Activated CD4-positive, alpha-beta memory T cell treated with anti-CD3 and anti-CD28 coated beads, Interleukin-2, amount 10 ng/mL, durations not matched to agents 7 days and 5 days (primary cell): ENCODE measurements at places on chromosomes 7 and 10. TPM values are rescaled to one million over a fixed set of nuclear protein-coding genes. Genes with fewer than 3 reads are reported as not detected.

GRCh38 chr10:1294748-1295147, 238.6 kb downstream of the WDR37 start:
- DNase-seq = no peak
- no peak overlapping the region for H3K27ac ChIP-seq
- no peaks in the 10 kb centered on the region for H3K4me1 ChIP-seq

The MAGI2 gene
- 0.08 TPM for total RNA-seq

The AOC1 gene
- total RNA-seq = not detected

DNA sequence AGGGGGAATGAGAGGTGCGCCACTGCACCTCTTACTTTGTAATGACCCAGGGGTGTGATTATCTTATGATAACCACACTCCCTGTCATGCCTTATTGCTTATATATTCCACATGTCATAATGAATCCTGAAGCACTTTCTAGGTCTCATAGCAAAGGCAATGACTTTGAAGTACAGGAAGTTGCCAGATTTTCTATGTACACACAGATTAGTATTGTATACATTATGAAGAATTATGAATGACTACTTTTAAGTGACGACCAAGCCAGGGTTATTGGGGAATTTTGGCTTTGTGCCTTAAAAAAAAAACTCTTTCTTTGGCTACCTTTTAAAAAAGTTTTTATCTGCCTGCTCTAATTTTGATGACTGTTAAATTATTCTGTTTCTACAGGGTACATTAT, 269.6 kb downstream of the MDFIC start:
- H3K27ac ChIP-seq = no peak overlapping the region
- H3K4me3 ChIP-seq = no peak overlapping the region
- no peaks in the 10 kb centered on the region for H3K36me3 ChIP-seq

The EBLN1 gene
- not detected for total RNA-seq

The H2AZ2 gene
- 330 TPM for total RNA-seq

The PDE1C gene
- total RNA-seq = not detected

The KEL gene
- total RNA-seq = 0.30 TPM

GRCh38 chr7:4531236-4531635, 150.9 kb upstream of the FOXK1 start:
- no peak overlapping the region for H3K27ac ChIP-seq
- no peak overlapping the region for H3K4me3 ChIP-seq
- H3K36me3 ChIP-seq = no peaks in the 10 kb centered on the region
- DNase-seq = no peak
- H3K4me1 ChIP-seq = no peaks in the 10 kb centered on the region
- H3K27me3 ChIP-seq = no peaks in the 10 kb centered on the region

- H3K36me3 ChIP-seq = no peaks in the 10 kb centered on the region
- H3K27ac ChIP-seq = no peak overlapping the region
- no peaks in the 10 kb centered on the region for H3K27me3 ChIP-seq
- H3K4me1 ChIP-seq = no peaks in the 10 kb centered on the region
Measured at GRCh38 chr7:136526408-136527105, 341.9 kb upstream of the CHRM2 start.

The SPDYE11 gene
- not detected for total RNA-seq

The SUPV3L1 gene
- 34.6 TPM for total RNA-seq

DNA sequence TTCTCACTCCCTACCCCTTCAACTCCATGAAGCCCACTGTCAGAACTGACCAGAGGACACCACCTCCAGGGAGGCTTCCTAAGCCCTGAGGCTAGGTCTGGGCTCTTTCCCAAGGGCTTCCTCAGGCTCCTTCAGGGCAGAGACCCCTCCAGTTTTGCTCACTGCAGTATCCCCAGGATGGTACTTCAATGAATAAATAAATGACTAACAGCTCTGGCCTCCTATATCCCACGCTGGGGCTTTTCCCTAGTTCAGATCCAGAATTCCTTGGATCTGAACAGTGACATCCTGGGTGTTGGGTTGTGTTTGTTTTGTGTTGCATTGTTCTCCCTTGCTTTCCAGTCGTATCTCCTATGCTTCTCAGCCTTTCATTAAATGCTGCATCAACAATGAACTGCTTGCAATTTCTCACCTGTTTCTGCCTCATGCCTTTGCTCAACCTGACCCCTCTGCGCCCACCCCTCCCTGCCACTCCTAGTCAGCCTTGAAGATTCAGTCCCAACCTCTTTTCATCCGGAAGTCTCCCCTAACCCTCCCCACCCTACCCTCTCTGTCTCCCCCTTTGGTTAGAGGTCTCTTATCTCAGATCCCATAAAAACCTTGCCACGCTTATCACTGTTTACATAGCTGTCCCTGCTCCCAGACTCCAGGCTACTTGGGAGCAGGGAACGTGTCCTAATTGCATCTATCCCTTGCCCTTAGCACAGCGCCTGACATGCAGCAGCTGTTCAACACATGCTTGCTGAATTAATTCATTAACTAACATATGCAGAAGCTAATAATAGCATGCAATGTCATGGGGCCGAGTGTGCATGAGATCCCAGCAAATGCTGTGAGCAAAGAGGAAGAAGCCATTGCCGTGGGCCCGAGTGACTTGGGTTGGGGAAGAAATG, 41.7 kb downstream of the PPP1R3C start:
- no peak overlapping the region for H3K4me3 ChIP-seq
- no peak overlapping the region for H3K27ac ChIP-seq
- H3K4me1 ChIP-seq = no peaks in the 10 kb centered on the region
- H3K27me3 ChIP-seq = peaks cover 22% of the 10 kb centered on the region
- H3K36me3 ChIP-seq = no peaks in the 10 kb centered on the region

The CYP3A5 gene
- not detected for total RNA-seq

GRCh38 chr7:23431702-23432199, 38.5 kb downstream of the IGF2BP3 start:
- no peak overlapping the region for H3K4me3 ChIP-seq
- peaks cover 3% of the 10 kb centered on the region for H3K4me1 ChIP-seq
- H3K27me3 ChIP-seq = peaks cover 30% of the 10 kb centered on the region
- no peak overlapping the region for H3K27ac ChIP-seq
- no peaks in the 10 kb centered on the region for H3K36me3 ChIP-seq
- DNase-seq = no peak

GRCh38 chr7:4175346-4175973, 506.6 kb upstream of the FOXK1 start:
- DNase-seq = no peak
- no peak overlapping the region for H3K27ac ChIP-seq
- no peaks in the 10 kb centered on the region for H3K27me3 ChIP-seq
- H3K4me3 ChIP-seq = no peak overlapping the region
- no peaks in the 10 kb centered on the region for H3K4me1 ChIP-seq
- H3K36me3 ChIP-seq = no peaks in the 10 kb centered on the region

- H3K27me3 ChIP-seq = no peaks in the 10 kb centered on the region
- no peaks in the 10 kb centered on the region for H3K4me1 ChIP-seq
- H3K36me3 ChIP-seq = no peaks in the 10 kb centered on the region
Measured at GRCh38 chr7:109864230-109864629, 1226.7 kb upstream of the LRRN3 start.

The ZDHHC16 gene
- 33.9 TPM for total RNA-seq

The IRF5 gene
- total RNA-seq = 25.5 TPM

- H3K27ac ChIP-seq = no peak overlapping the region
- H3K4me1 ChIP-seq = no peaks in the 10 kb centered on the region
- H3K36me3 ChIP-seq = no peaks in the 10 kb centered on the region
- no peak for DNase-seq
Measured at GRCh38 chr7:46133751-46134150, 212.7 kb upstream of the IGFBP3 start.

DNA sequence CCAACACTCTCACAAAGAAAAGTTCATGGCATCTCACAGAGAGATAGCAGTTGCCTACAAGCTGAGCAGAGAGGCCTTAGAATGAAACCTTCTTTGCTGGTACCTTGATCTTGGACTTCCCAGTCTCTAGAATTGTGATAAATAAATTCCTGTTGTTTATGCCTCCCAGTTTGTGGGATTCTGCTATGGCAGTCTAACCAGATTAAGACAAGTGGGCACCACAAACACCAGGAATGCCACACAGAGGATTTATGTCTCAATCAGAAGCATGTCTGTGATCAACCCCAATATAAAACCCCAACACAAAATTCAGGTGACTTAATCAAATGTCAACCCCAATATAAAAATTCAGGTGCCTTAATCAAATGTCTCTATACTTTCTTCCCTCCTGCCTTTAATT, 581.3 kb downstream of the XPNPEP1 start:
- no peaks in the 10 kb centered on the region for H3K27me3 ChIP-seq
- no peak for DNase-seq
- H3K4me1 ChIP-seq = no peaks in the 10 kb centered on the region
- no peaks in the 10 kb centered on the region for H3K36me3 ChIP-seq

GRCh38 chr7:4281231-4281993, 400.7 kb upstream of the FOXK1 start:
- H3K4me1 ChIP-seq = no peaks in the 10 kb centered on the region
- no peaks in the 10 kb centered on the region for H3K27me3 ChIP-seq
- no peak for DNase-seq
- no peak overlapping the region for H3K27ac ChIP-seq
- H3K36me3 ChIP-seq = no peaks in the 10 kb centered on the region

- H3K27ac ChIP-seq = no peak overlapping the region
- no peak overlapping the region for H3K4me3 ChIP-seq
- H3K27me3 ChIP-seq = peaks cover 21% of the 10 kb centered on the region
- peaks cover 12% of the 10 kb centered on the region for H3K36me3 ChIP-seq
- peaks cover 51% of the 10 kb centered on the region for H3K4me1 ChIP-seq
Measured at GRCh38 chr10:62851442-62851841, 35.3 kb upstream of the EGR2 start.

The OR9A2 gene
- not detected for total RNA-seq

DNA sequence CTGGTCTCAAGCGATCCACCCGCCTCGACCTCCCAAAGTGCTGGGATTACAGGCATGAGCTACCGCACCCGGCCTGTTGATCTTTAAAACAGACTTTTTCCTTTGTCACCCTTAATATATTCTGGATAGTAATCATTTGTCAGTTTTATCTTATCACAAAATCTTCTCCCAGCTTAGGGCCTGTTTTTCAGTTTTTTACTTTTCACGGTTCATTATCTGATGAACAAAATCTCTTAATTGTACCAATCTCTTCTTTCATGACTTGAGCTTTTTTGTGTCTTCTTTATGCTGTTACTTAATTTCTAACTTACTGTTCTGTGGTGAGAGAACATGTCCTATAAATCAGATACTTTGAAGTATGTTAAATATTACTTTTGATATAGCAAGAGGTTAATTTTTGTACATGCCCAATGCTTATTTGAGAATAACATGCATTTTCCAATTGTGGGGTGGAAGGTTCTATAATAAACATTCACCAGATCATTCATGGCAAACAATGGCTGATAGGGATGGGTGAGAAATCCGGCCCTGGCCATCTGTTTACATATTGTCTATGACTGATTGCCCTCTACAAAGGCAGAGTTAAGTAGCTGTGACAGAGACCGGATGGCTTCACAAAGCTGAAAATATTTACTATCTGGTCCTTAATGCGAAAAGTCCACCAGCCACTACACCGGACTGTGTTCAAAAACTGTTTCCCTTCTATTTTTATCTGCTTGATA, 5.3 kb downstream of the PAPOLB start:
- H3K27me3 ChIP-seq = peaks cover 41% of the 10 kb centered on the region
- H3K4me1 ChIP-seq = peaks cover 6% of the 10 kb centered on the region
- DNase-seq = no peak
- no peak overlapping the region for H3K27ac ChIP-seq
- no peaks in the 10 kb centered on the region for H3K36me3 ChIP-seq

The FAM241B gene
- 2.7 TPM for total RNA-seq

DNA sequence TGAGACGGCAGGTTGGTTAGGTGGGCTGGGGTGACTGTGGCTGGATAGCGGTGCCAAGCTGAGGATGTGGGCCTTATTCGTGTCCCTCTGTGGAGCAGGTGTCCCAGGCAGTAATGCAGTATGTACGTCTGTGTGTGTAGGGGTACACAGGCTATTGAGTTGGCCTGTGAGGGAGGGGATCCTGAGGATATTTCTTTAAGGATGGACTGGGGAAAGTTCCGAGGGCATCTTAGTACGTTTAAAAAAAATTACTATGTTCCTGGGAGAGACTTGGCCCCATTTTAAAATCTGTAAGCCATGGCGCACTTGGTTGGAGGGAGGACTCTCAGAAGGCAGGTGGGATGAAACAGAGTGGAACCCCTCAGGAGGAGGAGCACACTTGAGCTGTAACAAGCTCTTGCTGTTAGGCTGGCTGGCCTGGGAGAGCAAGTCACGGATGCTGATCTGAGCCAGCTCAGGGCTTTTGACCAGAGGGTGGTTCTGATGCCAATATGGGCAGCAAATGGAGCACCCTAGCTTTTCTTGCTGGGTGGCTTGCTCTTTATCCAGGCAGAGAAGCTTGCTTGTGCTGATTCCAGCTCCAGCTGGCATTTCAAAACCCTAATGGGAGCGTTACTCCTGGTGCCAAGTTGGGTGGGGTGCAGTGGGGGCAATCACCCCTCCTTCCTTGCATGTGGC, 765 bp downstream of the WBP1L start:
- H3K4me3 ChIP-seq = peak overlapping the region; percentile 100
- DNase-seq = peak; percentile 42
- peaks cover 41% of the 10 kb centered on the region for H3K4me1 ChIP-seq
- peaks cover 15% of the 10 kb centered on the region for H3K36me3 ChIP-seq

- H3K27me3 ChIP-seq = peaks cover 15% of the 10 kb centered on the region
- no peak for DNase-seq
- H3K4me1 ChIP-seq = peaks cover 10% of the 10 kb centered on the region
- no peak overlapping the region for H3K4me3 ChIP-seq
Measured at GRCh38 chr7:99766484-99767099, 17.4 kb downstream of the CYP3A4 start.

The TUBAL3 gene
- total RNA-seq = not detected

DNA sequence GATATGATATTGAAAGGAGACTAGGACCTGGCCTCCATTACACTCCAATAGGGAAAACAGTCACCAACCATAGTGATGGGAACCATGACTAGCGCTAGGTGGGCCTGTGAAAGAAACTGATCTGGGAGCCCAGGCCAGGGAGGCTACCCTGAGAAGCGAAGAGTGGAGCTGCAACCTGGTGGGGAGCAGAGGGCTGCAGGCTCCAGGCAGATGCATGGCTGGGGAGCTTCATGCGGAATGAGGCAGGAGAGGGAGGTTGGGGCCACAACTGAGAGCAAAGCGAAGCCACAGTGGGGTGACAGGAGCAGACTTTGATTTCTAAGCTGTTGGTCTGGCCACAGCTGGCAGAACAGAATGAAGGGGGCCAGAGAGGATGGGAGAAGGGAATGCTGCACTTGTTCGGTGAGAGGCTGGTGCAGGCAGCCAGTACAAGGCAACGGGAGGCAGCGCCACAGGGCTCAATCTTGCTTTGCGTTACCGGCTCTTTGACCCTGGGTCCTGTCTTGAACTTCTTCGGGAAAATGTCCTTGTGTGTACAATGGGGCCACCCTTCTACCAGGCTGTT, 88.4 kb downstream of the TACC2 start:
- H3K27me3 ChIP-seq = peaks cover 2% of the 10 kb centered on the region
- no peak for DNase-seq
- no peaks in the 10 kb centered on the region for H3K4me1 ChIP-seq
- no peaks in the 10 kb centered on the region for H3K36me3 ChIP-seq
- no peak overlapping the region for H3K4me3 ChIP-seq

GRCh38 chr7:106415433-106415832, 130.7 kb upstream of the NAMPT start:
- H3K27me3 ChIP-seq = peaks cover 12% of the 10 kb centered on the region
- no peak for DNase-seq
- H3K36me3 ChIP-seq = peaks cover 9% of the 10 kb centered on the region
- peaks cover 20% of the 10 kb centered on the region for H3K4me1 ChIP-seq
- no peak overlapping the region for H3K4me3 ChIP-seq

The OR2A1 gene
- not detected for total RNA-seq

The IKZF5 gene
- total RNA-seq = 16.6 TPM

GRCh38 chr10:116665541-116666125, 44.9 kb downstream of the PNLIPRP2 start:
- no peak overlapping the region for H3K27ac ChIP-seq
- no peak overlapping the region for H3K4me3 ChIP-seq
- no peaks in the 10 kb centered on the region for H3K36me3 ChIP-seq
- H3K4me1 ChIP-seq = no peaks in the 10 kb centered on the region
- no peaks in the 10 kb centered on the region for H3K27me3 ChIP-seq

The AKR1C3 gene
- total RNA-seq = 7.6 TPM
